ENCODE measurements at places on chromosomes 5 and 9. TPM values are rescaled to one million over a fixed set of nuclear protein-coding genes. Genes with fewer than 3 reads are reported as not detected.

The LRRC19 gene
- total RNA-seq: not detected

The TAF11L5 gene
- not detected for total RNA-seq

The IFNA13 gene
- total RNA-seq: not detected

- DNase-seq: peak; percentile 38
- peak overlapping the region; percentile 31 for H3K27ac ChIP-seq
- no peaks in the 10 kb centered on the region for H3K27me3 ChIP-seq
- no peak overlapping the region for H3K4me3 ChIP-seq
These were observed 24.5 kb downstream of the PRRC2B start for GRCh38 chr9:131418143-131419025.

DNA sequence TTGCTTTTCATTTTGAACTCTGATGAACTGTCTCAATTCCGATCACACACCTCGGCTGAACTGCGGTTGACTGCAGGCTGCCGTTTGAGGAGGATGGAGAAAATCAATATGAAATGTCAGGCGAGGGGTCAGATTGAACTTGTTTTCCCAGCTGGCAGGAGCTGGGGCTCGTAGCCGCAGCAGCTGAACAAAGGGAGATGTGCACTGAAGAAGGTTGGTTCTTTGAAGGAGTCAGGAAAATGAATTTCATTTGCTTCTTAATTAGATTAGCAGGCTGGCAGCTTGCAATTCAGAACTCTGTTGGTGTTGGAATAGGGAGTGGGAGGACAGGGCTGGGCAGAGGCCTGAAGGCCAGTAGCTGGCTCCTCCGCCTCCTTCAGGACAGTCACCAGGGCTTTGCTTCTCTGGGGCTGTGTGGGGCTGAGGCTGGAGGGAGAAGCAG lies 117.4 kb upstream of the GPR151 start:
- H3K27ac ChIP-seq: no peak overlapping the region
- no peaks in the 10 kb centered on the region for H3K36me3 ChIP-seq
- DNase-seq: no peak
- no peaks in the 10 kb centered on the region for H3K27me3 ChIP-seq
- no peak overlapping the region for H3K4me3 ChIP-seq

Measured in ovary (tissue), 10 donors.